ENCODE measurements at places on chromosomes 13 and 19.
A peak's percentile ranks its signal among the peaks of the same experiment; 100 is the strongest.

DNA sequence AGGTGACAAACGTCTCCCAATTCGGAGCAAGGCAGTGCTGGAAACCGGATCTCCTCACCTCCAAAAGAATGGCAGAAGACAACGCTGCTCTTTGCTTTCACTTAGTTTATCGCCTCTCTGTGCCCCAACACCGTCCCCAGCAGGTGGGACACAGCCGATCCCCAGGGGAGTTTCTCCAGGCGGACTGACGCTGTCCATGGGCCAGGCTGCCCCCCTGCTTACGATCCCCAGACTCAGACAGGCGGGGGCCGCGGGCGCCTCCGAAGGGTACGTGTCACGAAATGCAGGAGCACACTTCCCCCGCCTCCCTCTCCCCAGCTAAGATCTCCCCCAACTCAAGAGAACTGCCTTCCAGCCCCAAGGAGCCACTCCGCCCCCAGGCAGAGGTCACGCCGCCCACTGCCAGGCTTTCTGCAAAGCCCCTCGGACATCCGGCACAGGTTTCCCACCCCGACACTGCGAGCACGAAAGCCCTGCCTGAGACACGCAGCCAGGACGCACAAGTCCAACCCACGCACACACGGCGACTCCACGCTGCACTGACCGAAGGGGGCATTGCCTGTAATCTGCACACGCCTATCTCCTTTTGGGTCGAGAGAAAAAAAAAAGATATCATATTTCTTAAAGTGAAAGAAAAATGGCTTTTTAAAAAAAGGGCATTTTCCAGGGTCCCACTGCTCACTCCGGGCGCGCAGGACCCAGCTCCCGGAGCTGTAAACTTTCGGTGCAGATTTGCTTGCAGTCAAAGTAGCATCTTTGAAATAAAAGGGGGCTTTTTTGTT lies 2.0 kb downstream of the SPRY2 start:
- no peaks in the 10 kb centered on the region for H3K36me3 ChIP-seq
- no peak for DNase-seq

- H3K36me3 ChIP-seq: no peaks in the 10 kb centered on the region
- peak overlapping the region; percentile 20 for H3K27ac ChIP-seq
- peaks cover 4% of the 10 kb centered on the region for H3K27me3 ChIP-seq
- peak; percentile 23 for DNase-seq
- peaks cover 19% of the 10 kb centered on the region for H3K4me1 ChIP-seq
- H3K4me3 ChIP-seq: no peak overlapping the region
Observed at GRCh38 chr13:45441633-45442032, 23.1 kb upstream of the COG3 start.

- no peak for DNase-seq
- no peaks in the 10 kb centered on the region for H3K36me3 ChIP-seq
- H3K27me3 ChIP-seq: peaks cover 3% of the 10 kb centered on the region
Observed at GRCh38 chr13:100838387-100838786, 163.8 kb upstream of the TMTC4 start.

DNA sequence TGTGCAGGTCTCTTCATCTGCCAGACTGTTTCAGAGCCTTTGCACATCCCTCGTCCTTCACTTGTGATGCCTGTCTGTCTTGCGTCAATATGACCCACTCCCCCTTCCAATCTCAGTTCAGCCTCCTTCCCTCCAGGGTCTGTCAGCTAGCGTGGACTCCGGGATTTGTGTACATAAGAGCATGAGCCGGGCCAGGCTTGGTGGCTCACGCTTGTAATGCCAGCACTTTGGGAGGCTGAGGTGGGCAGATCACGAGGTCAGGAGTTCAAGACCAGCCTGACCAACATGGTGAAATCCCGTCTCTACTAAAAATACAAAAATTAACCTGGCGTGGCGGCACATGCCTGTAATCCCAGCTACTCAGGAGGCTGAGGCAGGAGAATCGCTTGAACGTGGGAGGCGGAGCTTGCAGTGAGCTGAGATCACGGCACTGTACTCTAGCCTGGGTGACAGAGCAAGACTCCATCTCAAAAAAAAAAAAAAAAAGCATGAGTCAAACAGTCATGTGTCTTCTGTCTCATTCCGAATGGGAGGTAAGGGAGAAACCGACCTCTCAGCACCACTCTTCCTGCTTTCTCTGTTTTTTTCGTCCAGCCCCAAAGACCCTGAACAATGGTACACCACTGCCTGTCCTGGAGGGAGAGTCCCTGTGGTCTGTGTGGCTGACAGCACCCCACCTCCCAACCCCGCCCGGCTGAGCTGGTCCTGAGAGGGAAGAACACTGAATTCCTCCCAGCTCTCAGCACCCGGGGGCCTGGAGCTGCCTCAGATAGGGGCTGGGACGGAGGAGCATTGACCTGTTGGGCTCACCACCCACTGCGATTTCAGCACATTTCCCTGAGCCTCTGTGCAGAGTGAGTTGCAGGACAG lies 2.4 kb upstream of the SIGLEC9 start:
- peaks cover 6% of the 10 kb centered on the region for H3K27me3 ChIP-seq
- no peak overlapping the region for H3K4me3 ChIP-seq
- H3K27ac ChIP-seq: peak overlapping the region; percentile 95
- H3K36me3 ChIP-seq: peaks cover 11% of the 10 kb centered on the region
- no peak for DNase-seq

DNA sequence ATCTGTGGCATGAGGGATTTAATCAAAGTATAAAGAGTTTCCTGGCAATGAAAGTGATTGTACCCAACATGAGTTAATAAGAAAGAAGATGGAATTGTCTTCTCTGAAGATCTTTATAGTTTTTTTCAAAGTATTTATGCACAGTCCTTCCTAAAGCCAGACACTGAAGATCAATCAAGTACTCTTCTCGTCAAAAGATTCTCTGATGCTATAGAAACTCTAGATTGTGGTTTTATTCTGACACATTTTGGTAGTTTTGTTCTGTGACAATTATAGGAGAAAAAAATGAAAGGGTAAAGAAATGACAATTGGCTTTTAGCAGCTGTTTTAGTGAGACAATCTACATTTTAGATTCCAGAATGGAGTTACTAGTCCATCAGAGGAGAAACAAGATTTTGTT lies 10.4 kb upstream of the ENOX1 start:
- peaks cover 34% of the 10 kb centered on the region for H3K27me3 ChIP-seq
- H3K36me3 ChIP-seq: no peaks in the 10 kb centered on the region
- no peak overlapping the region for H3K4me3 ChIP-seq
- peaks cover 12% of the 10 kb centered on the region for H3K4me1 ChIP-seq
- DNase-seq: no peak

- DNase-seq: no peak
- no peaks in the 10 kb centered on the region for H3K36me3 ChIP-seq
- H3K4me3 ChIP-seq: no peak overlapping the region
- H3K27ac ChIP-seq: no peak overlapping the region
Observed at GRCh38 chr13:101178406-101178805, 237.9 kb downstream of the NALCN start.

DNA sequence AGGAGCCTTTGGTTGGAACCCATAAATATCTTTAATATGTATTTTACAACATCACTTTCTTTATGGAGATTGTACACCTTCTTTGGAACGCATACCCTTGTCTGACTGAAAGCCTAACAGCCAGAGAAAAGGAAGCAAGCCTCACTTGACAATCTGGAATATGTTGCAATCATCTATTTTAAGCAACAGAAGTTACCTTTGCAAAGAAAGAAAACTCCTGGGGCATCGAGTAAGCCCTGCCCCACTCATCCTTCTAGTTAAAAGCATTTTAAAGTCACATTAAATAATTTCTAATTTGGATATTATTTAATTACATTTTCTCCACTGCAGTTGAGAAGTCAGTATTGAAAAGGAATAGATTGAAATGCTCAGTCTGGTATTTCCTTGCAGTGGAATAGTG lies 542.7 kb downstream of the MYO16 start:
- no peak overlapping the region for H3K4me3 ChIP-seq
- peaks cover 7% of the 10 kb centered on the region for H3K27me3 ChIP-seq
- no peak for DNase-seq

DNA sequence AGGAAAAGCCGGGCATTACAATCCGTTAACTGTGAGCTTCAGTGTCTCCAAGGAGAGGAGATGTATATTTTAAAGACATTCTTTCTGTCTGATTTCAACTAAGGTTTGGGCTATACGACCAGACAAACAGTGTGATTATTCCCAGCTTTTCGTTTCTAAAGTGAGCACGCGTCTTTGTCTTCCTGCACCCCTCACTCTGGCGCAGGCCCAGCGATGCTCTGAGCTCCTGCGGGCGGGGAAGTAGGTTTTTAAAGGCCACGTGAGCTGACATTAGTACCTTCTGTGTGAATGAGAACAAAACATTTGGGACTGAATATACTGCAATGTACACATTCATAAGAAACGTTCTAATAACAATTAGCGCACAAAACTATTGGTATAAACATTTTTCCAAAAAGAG lies 15.3 kb upstream of the RANBP3 start:
- H3K4me1 ChIP-seq: peaks cover 4% of the 10 kb centered on the region
- no peak overlapping the region for H3K27ac ChIP-seq
- H3K36me3 ChIP-seq: no peaks in the 10 kb centered on the region
- H3K4me3 ChIP-seq: no peak overlapping the region

GRCh38 chr13:97125810-97126738 lies 96.1 kb upstream of the MBNL2 start:
- no peaks in the 10 kb centered on the region for H3K27me3 ChIP-seq
- peaks cover 5% of the 10 kb centered on the region for H3K4me1 ChIP-seq
- no peak overlapping the region for H3K4me3 ChIP-seq
- H3K36me3 ChIP-seq: no peaks in the 10 kb centered on the region

DNA sequence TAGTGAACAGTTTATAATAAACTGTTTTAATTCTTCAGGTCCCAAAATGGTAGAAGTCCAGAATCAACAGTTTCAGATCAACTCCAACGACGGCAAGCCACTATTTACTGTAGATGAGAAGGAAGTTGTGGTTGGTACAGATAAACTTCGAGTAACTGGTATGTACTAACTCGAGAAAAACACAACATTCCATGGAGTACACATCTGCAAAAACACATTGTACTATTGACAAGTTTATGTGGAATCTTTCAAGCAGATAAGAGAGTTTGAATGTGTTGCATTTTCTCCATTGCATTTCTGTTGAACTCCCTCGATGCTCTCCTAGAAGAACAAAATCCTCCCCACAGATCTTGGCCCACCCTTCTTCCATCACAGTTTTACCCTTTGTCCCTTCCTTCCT lies 98.5 kb downstream of the SGCG start:
- no peak overlapping the region for H3K27ac ChIP-seq
- H3K36me3 ChIP-seq: no peaks in the 10 kb centered on the region
- DNase-seq: no peak

DNA sequence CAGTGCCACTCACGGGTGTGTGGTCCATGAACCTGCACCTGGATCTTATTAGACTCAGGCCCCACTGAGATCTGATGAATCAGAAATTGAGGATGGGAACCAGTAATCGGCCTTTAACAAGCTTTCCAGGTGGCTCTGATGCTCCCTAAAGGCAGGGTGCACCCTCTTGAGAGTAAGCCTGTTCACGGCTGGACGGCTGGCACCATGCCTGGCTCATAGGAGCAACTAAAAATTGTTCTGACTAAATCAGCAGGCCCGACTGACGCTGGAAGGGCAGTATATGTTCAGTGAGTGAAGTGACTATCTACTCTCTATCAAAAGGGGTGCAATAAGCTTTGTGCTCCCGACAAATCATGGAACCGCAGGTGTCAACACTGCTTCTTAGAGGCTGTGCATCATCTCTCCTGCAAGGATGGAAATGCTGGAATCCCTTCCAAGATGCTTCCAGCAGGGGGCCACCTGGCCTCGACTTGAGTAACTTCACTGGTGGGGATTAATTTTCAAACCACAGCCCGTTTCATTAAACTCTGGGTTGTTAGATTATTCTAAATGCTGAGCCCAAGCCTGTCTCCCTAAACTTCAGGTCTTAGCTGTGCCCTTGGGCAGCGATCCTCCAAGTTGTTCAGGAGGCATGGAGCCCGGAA lies 28.4 kb downstream of the TMTC4 start:
- peaks cover 21% of the 10 kb centered on the region for H3K36me3 ChIP-seq
- no peak overlapping the region for H3K4me3 ChIP-seq
- no peaks in the 10 kb centered on the region for H3K4me1 ChIP-seq
- H3K27ac ChIP-seq: no peak overlapping the region
- no peaks in the 10 kb centered on the region for H3K27me3 ChIP-seq

GRCh38 chr13:43884222-43884621 lies 4.5 kb downstream of the LACC1 start:
- H3K27me3 ChIP-seq: peaks cover 21% of the 10 kb centered on the region
- no peak for DNase-seq
- no peak overlapping the region for H3K4me3 ChIP-seq

DNA sequence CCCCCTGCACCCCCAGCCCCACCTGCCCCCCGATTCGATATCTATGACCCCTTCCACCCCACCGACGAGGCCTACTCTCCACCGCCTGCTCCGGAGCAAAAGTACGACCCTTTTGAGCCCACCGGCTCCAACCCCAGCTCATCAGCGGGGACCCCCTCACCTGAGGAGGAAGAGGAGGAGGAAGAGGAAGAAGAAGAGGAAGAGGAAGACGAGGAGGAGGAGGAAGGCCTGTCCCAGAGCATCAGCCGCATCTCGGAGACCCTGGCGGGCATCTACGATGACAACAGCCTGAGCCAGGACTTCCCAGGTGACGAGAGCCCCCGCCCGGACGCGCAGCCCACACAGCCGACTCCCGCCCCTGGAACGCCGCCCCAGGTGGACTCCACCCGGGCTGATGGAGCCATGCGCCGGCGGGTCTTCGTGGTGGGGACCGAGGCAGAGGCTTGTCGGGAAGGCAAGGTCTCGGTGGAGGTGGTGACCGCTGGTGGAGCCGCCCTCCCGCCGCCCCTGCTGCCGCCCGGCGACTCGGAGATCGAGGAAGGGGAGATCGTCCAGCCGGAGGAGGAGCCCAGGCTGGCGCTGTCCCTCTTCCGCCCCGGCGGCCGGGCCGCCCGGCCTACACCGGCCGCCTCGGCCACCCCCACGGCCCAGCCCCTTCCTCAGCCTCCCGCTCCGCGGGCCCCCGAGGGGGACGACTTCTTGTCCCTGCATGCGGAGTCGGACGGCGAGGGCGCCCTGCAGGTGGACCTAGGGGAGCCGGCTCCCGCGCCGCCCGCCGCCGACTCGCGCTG lies 9.2 kb downstream of the SCAF1 start:
- DNase-seq: no peak
- H3K27me3 ChIP-seq: no peaks in the 10 kb centered on the region
- H3K27ac ChIP-seq: no peak overlapping the region
- no peaks in the 10 kb centered on the region for H3K4me1 ChIP-seq
- H3K36me3 ChIP-seq: peaks cover 20% of the 10 kb centered on the region

GRCh38 chr13:99340638-99341037 lies 33.4 kb upstream of the GPR183 start:
- peaks cover 79% of the 10 kb centered on the region for H3K36me3 ChIP-seq
- no peaks in the 10 kb centered on the region for H3K27me3 ChIP-seq
- DNase-seq: no peak
- H3K4me3 ChIP-seq: no peak overlapping the region
- peaks cover 49% of the 10 kb centered on the region for H3K4me1 ChIP-seq
- peak overlapping the region; percentile 44 for H3K27ac ChIP-seq
